ENCODE measurements at places on chromosomes 1 and 21.

- DNase-seq, result peak; percentile 66
These were observed 655 bp downstream of the USF1 start for GRCh38 chr1:161044908-161045735.

GRCh38 chr1:17875171-17875881 lies 120.2 kb downstream of the ACTL8 start:
- peak; percentile 18 for DNase-seq

- DNase-seq, result no peak
These were observed 84.6 kb upstream of the SSX2IP start for GRCh38 chr1:84774669-84775534.

DNA sequence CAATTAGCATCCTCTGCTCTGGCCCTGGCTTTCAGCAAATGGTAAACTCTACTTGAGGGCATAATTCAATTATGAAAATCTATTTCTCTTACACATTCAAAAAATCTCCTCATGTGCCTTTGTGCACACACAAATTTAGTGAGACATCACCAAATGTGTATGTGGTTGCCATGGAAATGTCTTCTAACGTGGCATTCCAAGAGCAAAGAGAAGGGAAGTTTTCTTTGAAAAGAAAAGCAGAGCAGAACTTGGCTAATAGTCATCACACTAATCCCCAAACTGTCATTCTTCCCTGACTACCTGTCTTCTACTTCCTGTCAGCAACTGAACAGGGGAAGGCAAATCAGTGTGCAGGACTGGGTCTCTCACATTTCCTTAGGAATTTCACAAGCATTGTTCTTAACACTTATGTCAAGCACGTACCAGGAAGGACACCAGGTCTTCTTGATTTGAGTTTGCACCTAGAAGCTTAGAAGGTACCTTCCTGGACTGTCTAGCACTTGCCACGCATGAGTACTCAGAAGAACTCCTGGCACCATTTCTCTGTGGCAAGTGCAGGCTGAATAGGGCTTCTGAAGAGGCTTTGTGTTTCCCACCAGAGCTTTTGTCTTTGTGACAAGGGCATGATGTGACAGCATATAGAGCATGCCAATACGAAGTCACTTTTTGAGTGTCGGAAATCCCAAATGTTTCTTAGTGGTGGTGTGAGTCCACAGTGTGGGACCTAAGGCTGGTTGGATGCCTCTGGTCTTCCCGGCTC lies 32.3 kb downstream of the MAN1C1 start:
- DNase-seq, result no peak

GRCh38 chr1:10814976-10815857 lies 18.8 kb upstream of the CASZ1 start:
- no peak for DNase-seq

DNA sequence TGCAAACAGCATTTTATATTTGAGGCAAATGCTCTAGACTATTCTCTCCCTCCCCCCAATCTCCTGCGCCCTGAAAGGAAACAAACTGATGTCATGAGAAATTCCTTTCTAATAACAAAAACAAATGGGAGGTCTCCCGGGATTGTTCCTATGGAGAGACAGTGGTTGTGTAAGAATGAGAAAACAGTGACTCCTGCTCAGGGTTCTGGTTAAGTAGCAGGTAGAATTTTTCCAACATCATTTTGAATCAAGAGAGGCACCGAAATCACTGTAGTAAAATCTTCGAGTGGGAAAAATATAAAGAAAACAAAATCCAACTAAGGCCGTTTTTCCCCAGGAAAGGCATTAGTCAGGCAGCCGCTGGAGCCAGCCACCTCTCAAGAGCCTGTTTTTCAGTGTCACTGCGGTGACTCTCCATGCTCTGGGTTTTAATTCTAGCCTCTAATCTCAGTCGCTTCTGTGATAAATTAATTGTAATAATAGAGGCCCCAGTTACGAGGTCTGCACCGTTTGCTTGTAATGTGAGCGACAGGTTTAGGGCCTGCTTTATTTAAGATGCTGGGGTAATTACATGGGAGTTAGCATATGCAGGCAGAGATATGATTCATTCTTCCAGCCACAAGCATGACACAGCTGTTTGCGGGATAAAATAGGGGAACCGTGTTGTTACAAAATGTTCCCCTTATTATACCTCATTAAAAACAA lies 80.3 kb downstream of the RNF220 start:
- DNase-seq, result peak; percentile 84

DNA sequence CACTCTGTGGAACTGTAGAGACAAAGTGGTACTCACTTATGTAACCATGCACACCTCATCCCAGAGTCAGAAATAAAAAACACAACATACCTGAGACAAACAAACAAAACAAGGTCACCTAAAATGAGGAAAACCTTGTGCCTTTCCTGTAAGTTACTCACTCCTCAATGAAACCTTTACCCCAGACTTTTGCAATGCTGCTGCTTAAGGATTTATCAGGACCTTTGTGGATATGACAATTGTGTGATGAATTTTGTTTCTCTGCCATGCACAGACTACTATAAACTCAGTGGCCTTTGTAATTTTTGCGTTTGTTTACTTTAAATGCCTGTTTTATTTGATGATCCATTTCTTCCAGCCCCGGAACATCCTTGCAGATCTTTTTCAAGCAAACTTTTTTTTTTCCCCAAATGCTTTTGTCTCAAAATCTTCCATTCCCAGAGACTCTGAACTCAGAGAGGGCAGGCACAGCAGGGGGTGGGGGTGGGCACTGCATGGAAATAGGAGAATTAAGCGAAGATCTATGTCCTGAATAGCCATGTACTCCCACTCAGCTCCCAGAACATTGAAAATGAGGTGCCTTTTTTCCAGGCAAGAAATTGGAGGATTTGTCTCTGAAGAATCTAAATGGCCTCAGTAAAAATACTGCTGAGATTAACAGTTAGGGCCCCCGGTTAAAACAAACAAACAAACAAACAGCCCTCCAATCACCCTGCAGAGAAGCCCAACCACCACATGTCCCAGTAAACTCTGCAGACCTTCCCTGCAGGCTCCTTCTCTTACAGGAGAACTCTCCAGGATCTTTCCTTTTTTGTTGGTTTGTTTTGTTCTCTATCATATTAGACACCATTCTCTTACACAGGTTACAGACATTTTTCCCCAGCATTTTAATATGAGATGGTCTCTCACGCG lies 22.6 kb upstream of the SIM2 start:
- DNase-seq, result no peak

DNA sequence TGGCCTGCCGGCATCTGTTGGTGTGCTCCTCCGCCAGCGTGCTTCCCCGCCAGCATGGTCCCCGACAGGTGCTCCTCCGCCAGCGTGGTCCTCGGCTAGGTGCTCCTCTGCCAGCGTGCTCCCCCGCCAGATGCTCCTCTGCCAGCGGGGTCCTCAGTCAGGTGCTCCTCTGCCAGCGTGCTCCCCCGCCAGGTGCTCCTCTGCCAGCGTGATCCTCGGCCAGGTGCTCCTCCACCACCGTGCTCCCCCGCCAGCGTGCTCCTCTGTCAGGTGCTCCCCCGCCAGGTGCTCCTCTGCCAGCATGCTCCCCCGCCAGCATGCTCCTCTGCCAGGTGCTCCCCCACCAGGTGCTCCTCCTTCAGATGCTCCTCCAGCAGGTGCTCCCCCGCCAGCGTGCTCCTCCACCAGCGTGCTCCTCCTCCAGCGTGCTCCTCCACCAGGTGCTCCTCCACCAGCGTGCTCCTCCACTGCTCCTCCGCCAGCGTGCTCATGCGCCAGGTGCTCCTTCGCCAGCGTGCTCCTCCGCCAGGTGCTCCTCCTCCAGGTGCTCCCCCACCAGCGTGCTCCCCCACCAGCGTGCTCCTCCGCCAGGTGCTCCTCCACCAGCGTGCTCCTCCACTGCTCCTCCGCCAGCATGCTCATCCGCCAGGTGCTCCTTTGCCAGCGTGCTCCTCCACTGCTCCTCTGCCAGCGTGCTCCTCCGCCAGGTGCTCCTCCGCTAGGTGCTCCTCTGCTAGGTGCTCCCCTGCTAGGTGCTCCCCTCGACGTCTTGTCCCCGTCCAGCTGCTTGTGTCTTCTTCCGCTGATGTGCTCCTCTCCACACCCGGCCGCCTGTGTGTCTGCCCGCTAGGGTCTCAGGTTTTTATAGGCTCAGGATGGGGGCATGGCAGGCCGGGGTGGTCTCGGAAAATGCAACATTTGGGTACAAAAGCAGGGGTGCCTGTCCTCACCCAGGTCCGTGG lies 223.0 kb downstream of the NRIP1 start:
- DNase-seq, result no peak

GRCh38 chr1:115063228-115063901 lies 25.9 kb downstream of the TSPAN2 start:
- peak; percentile 52 for DNase-seq

- DNase-seq, result peak; percentile 13
These were observed 3.6 kb downstream of the CERS2 start for GRCh38 chr1:150970808-150971582.

- DNase-seq, result no peak
These were observed 57.6 kb upstream of the GNG12 start for GRCh38 chr1:67890857-67891256.

DNA sequence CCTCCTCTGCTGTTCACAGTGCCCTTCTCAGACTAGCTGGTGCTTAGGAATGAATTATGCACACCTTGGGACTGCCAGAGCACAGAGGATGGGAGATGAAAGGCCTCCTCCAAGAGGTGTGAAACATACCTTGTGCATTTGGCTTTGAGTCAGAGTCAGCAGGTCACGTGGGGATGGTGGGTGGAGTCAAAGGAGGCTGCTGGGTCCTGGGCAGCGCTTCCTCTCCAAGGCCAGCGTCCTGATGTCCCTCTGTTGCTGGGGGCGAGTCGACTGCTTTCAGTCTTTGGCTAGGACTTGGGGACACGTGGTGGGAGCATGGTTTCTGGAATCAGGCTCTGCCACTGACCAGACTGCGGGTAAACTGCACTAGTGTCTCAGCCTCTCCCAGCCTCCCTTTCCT lies 91.2 kb downstream of the AJAP1 start:
- DNase-seq, result no peak

Data from astrocyte of the spinal cord (primary cell).